Breast epithelium (tissue), 4 donors: ENCODE measurements at places on chromosomes 6 and 20. TPM values are rescaled to one million over a fixed set of nuclear protein-coding genes. Genes with fewer than 3 reads are reported as not detected.

DNA sequence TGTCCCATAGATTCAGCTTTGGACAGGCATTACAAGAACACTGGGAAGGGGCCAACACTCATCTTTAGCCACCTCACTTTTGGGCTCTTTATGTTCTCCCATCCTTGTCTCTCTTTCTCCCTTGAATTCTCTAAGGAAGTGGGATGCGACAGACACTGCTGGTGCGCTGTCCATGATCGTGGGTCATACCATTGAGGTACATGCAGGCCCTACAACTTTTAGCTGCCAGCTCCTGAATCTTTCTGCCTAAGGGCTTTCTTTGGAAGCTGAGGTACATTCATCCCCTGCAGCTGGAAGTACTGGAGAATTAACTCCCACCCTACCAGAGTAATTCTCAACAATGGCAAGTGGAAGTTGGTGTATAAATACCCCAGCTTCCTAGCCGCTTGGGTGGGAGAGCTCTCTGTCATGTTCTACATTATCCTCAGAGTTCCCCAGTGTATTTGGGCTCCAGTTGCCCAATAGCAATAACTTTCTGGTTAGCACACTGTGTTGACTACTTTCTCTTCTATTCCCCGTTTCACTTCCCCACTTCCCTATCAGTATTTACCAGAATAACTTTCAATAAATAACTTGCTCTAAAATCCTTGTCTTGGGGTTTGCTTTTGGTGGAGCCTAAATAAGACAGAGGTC is 309.4 kb upstream of the RNF24 start:
- no peak overlapping the region for H3K27ac ChIP-seq
- H3K4me1 ChIP-seq, result no peaks in the 10 kb centered on the region
- H3K4me3 ChIP-seq, result no peak overlapping the region
- DNase-seq, result no peak
- no peaks in the 10 kb centered on the region for H3K27me3 ChIP-seq

The SALL4 gene
- 0.33 TPM for total RNA-seq

- no peak overlapping the region for H3K4me3 ChIP-seq
- no peak for DNase-seq
- H3K27ac ChIP-seq, result no peak overlapping the region
- H3K27me3 ChIP-seq, result no peaks in the 10 kb centered on the region
- no peaks in the 10 kb centered on the region for H3K4me1 ChIP-seq
Measured at GRCh38 chr6:39206250-39206721, 23.0 kb downstream of the KCNK5 start.

DNA sequence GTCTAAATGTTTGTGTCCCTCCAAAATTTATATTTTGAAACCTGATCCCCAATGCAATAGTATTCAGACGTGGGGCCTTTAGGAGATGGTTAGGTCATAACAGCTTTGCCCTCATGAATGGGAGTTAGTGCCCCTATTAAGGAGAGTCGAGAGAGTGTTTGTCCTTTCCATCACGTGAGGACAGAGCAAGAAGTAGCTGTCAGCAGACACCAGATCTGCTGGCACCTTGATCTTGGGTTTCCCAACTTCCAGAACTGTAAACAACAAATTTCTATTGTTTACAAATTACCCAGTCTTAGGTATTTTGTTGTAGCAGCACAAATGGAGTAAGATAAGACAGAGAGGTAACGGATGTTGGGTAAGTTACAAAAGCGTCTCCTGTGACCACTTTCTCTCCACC is 46.6 kb downstream of the FAM50B start:
- H3K27me3 ChIP-seq, result no peaks in the 10 kb centered on the region
- DNase-seq, result no peak
- H3K36me3 ChIP-seq, result no peaks in the 10 kb centered on the region
- no peak overlapping the region for H3K27ac ChIP-seq
- H3K4me3 ChIP-seq, result no peak overlapping the region
- no peaks in the 10 kb centered on the region for H3K4me1 ChIP-seq

The HUS1B gene
- 3.9 TPM for total RNA-seq

The PNISR gene
- total RNA-seq, result 133 TPM

- peak; percentile 25 for DNase-seq
- peak overlapping the region; percentile 98 for H3K27ac ChIP-seq
- H3K27me3 ChIP-seq, result no peaks in the 10 kb centered on the region
- H3K4me3 ChIP-seq, result peak overlapping the region; percentile 85
- no peaks in the 10 kb centered on the region for H3K36me3 ChIP-seq
- peaks cover 10% of the 10 kb centered on the region for H3K4me1 ChIP-seq
Measured at GRCh38 chr6:34791164-34791700, 651 bp upstream of the BLTP3A start.

- no peaks in the 10 kb centered on the region for H3K36me3 ChIP-seq
- H3K27ac ChIP-seq, result no peak overlapping the region
- DNase-seq, result no peak
- no peaks in the 10 kb centered on the region for H3K27me3 ChIP-seq
- no peak overlapping the region for H3K4me3 ChIP-seq
Measured at GRCh38 chr6:159450815-159451465, 242.1 kb downstream of the SOD2 start.

The LRRC73 gene
- not detected for total RNA-seq

The MANEA gene
- 12.1 TPM for total RNA-seq

- H3K27me3 ChIP-seq, result peaks cover 3% of the 10 kb centered on the region
- no peaks in the 10 kb centered on the region for H3K4me1 ChIP-seq
- no peaks in the 10 kb centered on the region for H3K36me3 ChIP-seq
- no peak overlapping the region for H3K27ac ChIP-seq
Measured at GRCh38 chr6:35503534-35503933, 6.7 kb upstream of the TEAD3 start.

The SOBP gene
- total RNA-seq, result 7.0 TPM

DNA sequence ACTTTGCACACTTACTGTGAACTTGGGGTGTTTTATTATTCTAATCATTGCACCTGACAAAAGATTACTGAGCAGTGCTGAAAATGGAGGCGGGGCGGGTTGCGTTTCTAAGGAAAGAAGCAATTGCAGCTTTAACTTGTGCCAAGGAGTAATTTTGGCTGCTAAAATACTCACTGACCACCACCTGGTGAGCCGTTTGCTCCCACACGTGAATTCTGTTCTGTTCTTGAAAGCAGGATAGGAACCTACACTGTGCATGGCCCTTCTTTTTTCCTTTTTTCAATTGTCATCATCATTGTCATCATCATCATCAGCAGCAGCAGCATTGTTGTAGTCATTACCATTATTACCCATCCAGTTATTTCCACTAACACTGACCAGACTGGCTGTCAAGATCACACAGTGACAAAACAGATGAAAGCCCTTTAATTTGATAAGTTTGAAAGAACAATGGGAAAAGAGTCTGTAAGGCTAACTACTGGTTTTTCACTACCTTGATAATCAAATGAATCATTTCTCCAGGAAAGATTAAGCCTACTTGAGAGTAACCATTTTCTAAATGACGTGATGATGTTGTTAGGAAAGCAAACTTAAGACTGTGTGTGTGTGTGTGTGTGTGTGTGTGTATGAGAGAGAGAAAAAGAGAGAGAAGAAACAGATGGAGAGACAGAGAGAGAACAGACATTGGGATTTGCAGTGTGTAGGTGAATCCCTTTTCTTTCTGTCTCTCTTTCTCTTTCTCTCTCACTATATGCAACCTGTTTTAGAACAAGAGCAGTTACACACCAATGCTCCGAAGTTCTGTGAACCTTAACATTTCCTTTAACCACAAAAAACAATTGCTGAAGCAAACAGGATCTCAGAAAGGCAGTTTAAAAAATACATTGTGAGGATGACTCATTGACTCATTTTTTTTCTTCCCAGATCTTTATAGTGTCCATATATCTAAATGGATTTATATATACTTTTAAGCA is 3.8 kb downstream of the RIPOR2 start:
- no peak overlapping the region for H3K27ac ChIP-seq
- no peak overlapping the region for H3K4me3 ChIP-seq
- no peaks in the 10 kb centered on the region for H3K27me3 ChIP-seq
- no peak for DNase-seq
- no peaks in the 10 kb centered on the region for H3K4me1 ChIP-seq

GRCh38 chr20:6671829-6672228 is 95.7 kb upstream of the BMP2 start:
- H3K4me1 ChIP-seq, result no peaks in the 10 kb centered on the region
- no peak overlapping the region for H3K4me3 ChIP-seq
- H3K27ac ChIP-seq, result no peak overlapping the region

DNA sequence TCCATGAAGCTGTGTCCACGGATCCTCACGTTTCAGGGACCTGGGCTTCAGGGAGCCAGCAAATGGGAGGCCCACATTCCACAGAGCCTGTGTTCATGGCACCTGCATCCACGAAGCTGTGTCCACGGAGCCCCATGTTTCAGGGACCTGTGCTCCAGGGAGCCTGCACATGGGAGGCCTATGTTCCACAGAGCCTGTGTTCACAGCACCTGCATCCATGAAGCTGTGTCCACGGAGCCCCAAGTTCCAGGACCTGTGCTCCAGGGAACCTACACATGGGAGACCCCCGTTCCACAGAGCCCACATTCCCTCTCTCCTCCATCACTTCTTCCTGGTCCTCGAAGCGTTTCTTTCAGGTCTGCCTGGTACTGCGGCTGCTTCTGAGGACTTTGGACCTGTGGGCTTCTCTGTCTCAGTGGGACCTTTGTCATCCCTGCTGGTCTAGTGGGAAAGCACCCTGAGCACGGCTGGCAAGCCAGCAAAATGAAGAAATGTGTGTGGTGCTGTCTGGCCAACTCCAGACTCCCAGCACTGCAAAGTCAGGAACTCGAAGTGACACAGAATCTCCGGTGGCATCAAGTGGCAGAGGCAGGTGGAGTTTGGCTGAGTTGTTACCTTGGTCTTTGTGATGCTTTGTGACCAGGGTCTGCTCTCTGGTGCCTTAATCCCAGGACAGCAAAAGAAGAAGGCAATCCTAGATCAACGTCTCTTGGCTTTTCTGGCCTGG is 245.9 kb downstream of the DLL1 start:
- no peak overlapping the region for H3K4me3 ChIP-seq
- H3K4me1 ChIP-seq, result no peaks in the 10 kb centered on the region
- no peak overlapping the region for H3K27ac ChIP-seq
- no peaks in the 10 kb centered on the region for H3K27me3 ChIP-seq

The MCCD1 gene
- total RNA-seq, result not detected

The PNPLA1 gene
- not detected for total RNA-seq

GRCh38 chr6:11097476-11097875 is 3.8 kb downstream of the SMIM13 start:
- H3K4me3 ChIP-seq, result no peak overlapping the region
- no peak for DNase-seq
- no peaks in the 10 kb centered on the region for H3K4me1 ChIP-seq
- no peaks in the 10 kb centered on the region for H3K36me3 ChIP-seq

DNA sequence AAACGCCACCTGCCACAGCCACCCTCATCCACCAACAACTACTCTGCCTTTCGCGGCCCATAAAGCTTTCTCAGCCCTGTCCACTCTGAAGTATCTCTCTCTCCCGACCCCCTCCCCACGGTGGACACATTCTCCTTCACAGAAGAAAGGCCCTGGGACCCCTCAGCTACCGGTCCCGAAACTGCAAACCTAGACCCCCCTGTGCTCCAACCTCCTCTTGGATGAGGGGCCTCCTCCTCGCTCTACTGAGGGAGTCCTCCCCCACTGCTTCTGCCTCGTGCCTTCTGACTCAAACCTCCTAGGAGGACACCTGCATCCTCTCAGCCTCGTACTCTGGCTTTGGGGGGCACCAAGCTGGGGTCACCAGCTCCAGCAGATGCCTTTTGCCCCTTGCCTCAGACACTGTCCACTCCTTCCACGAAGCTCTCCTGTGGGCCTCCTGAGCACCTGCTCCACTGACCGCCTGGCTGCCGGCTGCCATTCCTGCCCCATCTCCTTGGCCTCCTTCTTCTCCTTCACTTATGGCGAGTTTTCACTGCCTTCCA is 24.9 kb downstream of the RNASET2 start:
- H3K4me1 ChIP-seq, result no peaks in the 10 kb centered on the region
- H3K27me3 ChIP-seq, result no peaks in the 10 kb centered on the region
- peaks cover 3% of the 10 kb centered on the region for H3K36me3 ChIP-seq
- no peak overlapping the region for H3K4me3 ChIP-seq

DNA sequence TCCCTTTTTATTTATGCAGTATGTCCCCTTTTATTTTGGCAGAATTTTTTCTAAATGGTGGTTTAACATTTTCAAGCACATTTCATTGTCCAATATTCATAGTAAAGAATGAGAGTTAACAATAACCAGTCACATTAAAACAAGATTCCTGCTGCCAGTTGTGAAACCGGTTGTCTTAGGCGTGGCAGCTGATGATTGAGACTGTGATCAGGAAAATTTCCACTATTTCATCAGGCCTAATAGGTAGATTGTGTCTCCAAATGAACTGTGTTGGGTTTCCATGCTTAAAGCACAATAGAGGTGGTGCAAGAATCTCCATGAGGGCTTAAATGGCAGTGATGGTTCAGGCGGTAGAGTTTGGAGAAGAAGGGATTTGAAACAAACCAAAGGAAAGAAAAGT is 15.3 kb downstream of the PRDM1 start:
- H3K4me3 ChIP-seq, result no peak overlapping the region
- H3K27me3 ChIP-seq, result no peaks in the 10 kb centered on the region
- H3K4me1 ChIP-seq, result no peaks in the 10 kb centered on the region
- DNase-seq, result no peak
- H3K36me3 ChIP-seq, result no peaks in the 10 kb centered on the region

GRCh38 chr6:158191032-158191431 is 22.9 kb downstream of the GTF2H5 start:
- no peaks in the 10 kb centered on the region for H3K27me3 ChIP-seq
- H3K4me1 ChIP-seq, result no peaks in the 10 kb centered on the region
- H3K36me3 ChIP-seq, result no peaks in the 10 kb centered on the region
- H3K4me3 ChIP-seq, result no peak overlapping the region
- no peak for DNase-seq
- H3K27ac ChIP-seq, result no peak overlapping the region

The HBS1L gene
- 42.0 TPM for total RNA-seq

The VSX1 gene
- not detected for total RNA-seq

GRCh38 chr6:8375916-8376315 is 59.4 kb downstream of the SLC35B3 start:
- no peak overlapping the region for H3K4me3 ChIP-seq
- H3K27me3 ChIP-seq, result no peaks in the 10 kb centered on the region
- H3K27ac ChIP-seq, result no peak overlapping the region
- H3K36me3 ChIP-seq, result no peaks in the 10 kb centered on the region
- DNase-seq, result no peak

The PTCRA gene
- total RNA-seq, result not detected

The HRH3 gene
- total RNA-seq, result not detected

DNA sequence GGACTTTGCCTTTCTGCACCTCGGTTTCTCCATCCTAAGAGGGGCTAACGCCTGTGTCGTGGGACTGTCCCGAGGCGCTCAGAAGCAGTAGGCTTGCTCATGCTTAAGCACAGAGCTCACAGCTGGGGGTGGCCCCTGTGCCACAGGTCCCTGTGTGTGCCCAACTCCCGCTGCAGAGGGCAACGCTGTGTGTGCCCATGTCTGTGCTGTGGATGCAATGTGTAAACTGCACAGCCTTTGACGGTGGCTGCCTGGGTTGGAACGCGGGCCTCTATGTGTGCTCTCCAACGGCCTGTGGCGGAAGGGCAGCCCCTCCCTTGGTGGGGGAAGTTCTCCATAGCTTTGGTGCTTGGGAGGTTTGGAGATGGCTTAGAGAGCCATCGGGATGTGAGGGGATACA is 10.7 kb upstream of the GATA5 start:
- H3K4me3 ChIP-seq, result no peak overlapping the region
- no peaks in the 10 kb centered on the region for H3K36me3 ChIP-seq
- no peaks in the 10 kb centered on the region for H3K4me1 ChIP-seq
- no peak for DNase-seq
- H3K27me3 ChIP-seq, result peaks cover 4% of the 10 kb centered on the region
